Stimulated activated naive CD8-positive, alpha-beta T cell treated with anti-CD3 and anti-CD28 coated beads, Interleukin-15, Interleukin-2, amounts not matched to agents 100 U/mL and 50 U/mL, for 24 hours (primary cell): ENCODE measurements at places on chromosomes 1 and 21.

DNA sequence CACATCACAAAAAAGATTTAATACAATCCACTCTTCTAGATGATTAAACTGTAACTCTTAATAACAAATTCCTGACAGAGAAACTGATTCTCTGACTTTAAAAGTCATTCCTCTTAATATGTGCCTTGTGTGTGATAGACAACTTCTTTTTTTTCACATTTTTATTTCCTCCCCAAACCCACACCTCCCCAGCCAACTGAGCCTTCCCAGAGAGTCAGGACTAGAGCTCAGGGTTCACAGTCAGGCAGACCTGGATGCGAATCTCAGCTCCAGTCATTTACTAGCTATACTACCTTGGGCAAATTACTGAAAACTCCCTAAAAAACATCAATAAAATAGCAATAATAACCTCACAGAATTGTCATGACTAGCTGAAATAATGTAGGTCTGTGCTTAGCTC lies 14.2 kb downstream of the ATPAF1 start:
- DNase-seq, result no peak

DNA sequence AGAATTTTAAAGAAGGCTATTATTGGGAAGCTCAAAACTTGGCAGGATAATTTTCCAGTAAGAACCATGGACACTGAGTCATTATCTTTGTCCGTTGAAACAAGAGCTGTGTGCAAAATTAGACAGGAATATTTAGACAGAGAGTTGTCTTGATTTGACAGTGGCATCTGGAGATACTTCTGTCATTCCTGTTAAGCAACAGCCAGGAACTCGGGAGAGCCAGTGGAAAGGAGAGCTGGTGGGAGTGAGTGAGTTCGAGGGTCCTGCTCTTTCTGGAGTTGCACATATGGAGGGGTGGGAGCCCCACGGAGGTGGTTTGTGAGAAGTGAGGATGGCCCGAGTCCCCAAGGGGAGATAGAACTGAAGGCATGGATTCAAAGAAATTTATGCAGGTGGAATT lies 3.1 kb downstream of the COQ8A start:
- no peak for DNase-seq

DNA sequence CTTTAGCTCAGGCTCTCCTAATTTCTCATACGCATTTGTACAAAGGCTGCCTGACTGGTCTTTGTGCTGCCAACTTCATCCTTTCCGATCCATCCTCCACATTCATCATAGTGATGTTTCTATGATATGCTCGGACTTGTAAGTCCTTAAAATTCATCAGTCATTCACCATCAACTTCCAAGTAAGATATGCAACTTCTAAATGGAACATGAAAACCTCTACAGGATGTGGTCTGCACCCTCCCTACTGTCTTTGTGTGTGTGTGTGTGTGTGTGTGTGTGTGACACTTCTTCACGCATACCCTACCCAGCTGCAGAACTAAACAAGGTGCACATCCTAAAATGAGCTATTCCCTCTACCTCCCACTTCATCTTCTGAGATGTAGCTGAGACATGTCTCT lies 397.9 kb upstream of the NR5A2 start:
- DNase-seq, result no peak

- no peak for DNase-seq
Observed at GRCh38 chr21:26883768-26884167, 38.6 kb upstream of the ADAMTS1 start.

DNA sequence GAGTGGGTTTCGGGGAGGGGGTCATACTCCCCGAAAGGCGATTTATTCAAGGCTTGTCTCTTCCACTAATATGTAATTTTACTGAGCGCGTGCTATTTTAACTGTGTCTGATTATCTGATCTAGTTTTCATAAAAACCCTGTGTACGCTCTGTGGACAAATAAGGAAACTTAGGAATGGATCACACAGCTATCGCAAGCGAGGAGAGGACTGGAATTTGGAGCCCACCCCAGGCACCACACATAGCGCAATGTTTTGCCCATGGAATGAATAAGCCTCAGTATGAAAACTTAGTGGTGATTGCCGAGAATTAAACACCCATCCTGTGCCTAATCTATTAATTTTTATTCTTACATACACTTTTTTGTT lies 9.8 kb upstream of the RAB42 start:
- DNase-seq, result no peak
